ENCODE measurements at places on chromosomes 11 and 22. TPM values are rescaled to one million over a fixed set of nuclear protein-coding genes. Genes with fewer than 3 reads are reported as not detected.

PIH1D2 gene
- total RNA-seq, result 4.8 TPM

- H3K36me3 ChIP-seq, result 0 out of 2 replicates have a peak, but pooled peaks cover 3% of the 10 kb centered on the region
- H3K27me3 ChIP-seq, result no peaks in the 10 kb centered on the region
- H3K27ac ChIP-seq, result no peak overlapping the region
- H3K4me3 ChIP-seq, result peak overlapping the region; percentile 58
- peaks cover 21% of the 10 kb centered on the region for H3K4me1 ChIP-seq
Measured at GRCh38 chr11:65781152-65781961, 581 bp upstream of the AP5B1 start.

ZC3H12C gene
- 9.3 TPM for total RNA-seq

FOLR1 gene
- 5.0 TPM for total RNA-seq

GRCh38 chr22:37417677-37418348, 9.5 kb downstream of the ELFN2 start:
- no peak overlapping the region for H3K4me3 ChIP-seq
- peaks cover 37% of the 10 kb centered on the region for H3K4me1 ChIP-seq
- no peak overlapping the region for H3K27ac ChIP-seq
- no peaks in the 10 kb centered on the region for H3K27me3 ChIP-seq

DNA sequence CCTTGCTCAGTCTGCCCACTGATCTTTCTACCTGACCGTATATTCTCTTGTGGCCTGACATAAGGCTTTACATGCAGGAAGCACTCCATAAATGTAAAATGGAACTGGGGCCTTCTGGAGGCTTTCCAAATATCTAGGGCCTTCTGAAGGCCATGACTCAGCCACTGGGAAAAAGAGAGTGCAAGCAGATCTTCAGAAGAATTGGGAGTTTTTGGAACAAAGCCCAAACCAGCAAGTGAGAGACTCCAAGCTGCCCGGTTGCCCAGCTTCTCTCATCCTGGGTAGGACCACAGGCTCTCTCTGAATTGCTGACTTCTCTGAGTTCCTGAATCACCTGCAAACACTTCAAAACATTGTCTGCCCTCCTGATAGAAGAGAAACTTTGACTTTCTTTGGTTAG, 107.9 kb upstream of the BMAL1 start:
- H3K27me3 ChIP-seq, result no peaks in the 10 kb centered on the region
- H3K4me3 ChIP-seq, result no peak overlapping the region
- H3K27ac ChIP-seq, result no peak overlapping the region
- peaks cover 21% of the 10 kb centered on the region for H3K4me1 ChIP-seq

- H3K4me1 ChIP-seq, result peaks cover 29% of the 10 kb centered on the region
- DNase-seq, result peak; percentile 79
- peak overlapping the region; percentile 68 for H3K27ac ChIP-seq
- peak overlapping the region; percentile 90 for H3K4me3 ChIP-seq
- H3K27me3 ChIP-seq, result no peaks in the 10 kb centered on the region
- peaks cover 14% of the 10 kb centered on the region for H3K36me3 ChIP-seq
Measured at GRCh38 chr11:67302571-67303131, 679 bp upstream of the SSH3 start.

OR52H1 gene
- total RNA-seq, result not detected

DNA sequence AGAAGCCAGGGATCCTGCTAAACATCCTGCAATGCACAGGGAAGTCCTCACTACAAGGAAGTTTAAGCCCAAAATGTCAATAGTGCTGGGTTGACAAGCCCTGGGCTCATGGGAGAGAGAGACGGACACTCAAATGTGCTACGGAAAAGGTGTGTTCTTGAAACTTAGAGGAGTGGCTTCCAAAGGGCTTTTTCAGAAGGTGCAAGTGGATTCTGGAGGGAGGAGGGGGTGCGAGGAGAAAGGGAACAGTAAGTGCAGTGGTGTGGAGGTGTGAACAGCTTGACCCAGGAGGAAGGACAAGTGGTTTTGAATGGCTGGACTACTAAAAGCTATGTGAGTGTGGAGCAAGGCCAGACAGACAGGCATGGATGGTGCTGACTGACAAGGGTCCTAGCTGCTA, 50.4 kb upstream of the CECR2 start:
- H3K4me1 ChIP-seq, result no peaks in the 10 kb centered on the region
- no peaks in the 10 kb centered on the region for H3K36me3 ChIP-seq
- peaks cover 25% of the 10 kb centered on the region for H3K27me3 ChIP-seq
- DNase-seq, result no peak
